ENCODE measurements at places on chromosomes 3 and 15.

DNA sequence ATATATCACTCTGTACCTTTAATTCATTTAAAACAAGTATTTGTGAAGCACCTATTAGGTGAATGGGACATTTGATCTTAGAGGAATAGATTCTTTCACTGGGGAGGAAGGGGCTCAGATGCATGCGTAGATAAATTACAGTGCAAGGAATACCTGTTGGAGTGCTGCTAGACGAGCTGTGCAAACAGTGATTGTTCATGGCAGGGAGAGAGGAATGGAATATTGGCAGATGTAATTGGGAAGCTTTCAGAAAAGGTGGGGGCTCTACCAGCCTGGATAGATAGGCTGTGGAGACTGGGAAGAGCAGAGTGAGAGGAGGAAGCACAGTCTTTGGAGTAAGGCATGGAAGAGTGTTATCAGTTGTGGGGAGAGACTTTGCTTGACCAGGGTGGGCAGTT lies 116.8 kb downstream of the AKAP13 start:
- no peak for DNase-seq

DNA sequence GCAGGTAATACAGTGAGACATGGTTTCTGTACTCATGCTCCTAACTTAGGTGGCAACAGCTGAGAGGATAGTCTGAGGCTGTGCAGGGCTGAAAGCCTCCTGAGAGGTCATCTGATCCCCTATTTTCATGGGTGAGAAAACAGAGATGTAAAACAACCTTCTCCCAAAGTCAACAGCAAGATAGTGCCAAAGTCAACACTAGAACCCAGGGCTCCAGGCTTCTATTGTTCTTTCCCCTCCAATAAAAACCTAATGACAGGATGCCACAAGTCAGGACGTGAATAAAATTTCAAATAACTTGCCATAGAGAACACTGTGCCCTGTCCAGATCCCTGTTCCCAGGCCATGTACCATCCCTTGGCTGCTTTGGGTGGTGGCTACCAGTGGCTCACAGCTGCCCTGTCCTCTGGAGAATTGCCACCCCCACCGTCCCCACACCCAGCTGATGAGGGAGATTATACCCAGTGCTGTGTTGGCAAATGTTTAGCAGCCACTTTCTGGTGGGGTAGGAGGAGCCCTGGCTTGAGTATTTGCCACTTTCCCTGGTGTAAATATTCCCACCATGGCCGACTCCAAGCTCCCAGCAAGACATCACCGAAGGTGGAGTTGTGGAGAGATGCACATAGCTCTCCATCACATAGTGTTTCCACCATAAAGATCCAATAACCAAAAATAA lies 54.8 kb downstream of the SRGAP3 start:
- no peak for DNase-seq

- DNase-seq, result no peak
Measured at GRCh38 chr3:169945313-169945712, 21.3 kb upstream of the SEC62 start.

DNA sequence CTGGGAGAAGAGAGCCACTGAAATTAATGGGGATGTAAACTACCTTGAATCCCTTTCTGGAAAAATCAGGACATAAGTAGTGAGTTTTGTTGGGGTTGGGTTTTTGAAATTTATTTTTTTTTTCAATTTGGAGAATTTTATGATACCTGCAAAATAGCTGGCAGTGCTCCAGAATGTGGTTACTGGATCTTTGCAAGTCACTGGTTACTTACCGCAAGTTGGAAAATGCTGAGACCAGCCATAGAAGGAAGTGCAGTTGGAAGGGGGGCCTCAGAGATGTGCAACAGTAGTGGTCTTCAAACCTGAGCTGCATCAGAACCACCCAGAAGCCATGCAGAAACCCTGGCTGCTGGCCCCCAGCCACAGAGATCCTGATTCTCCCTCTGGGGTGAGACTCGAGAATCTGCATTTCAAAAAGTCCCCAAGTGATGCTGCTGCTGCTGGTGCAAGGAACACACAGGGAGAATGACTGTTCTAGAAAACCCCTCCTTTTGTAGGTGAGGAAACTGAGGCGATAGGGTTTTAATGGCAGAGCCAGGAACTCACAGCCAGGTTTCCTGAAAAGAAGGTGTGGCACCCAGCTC lies 39.7 kb downstream of the SEMA5B start:
- no peak for DNase-seq
